ENCODE measurements at places on chromosomes 1 and 21.
A peak's percentile ranks its signal among the peaks of the same experiment; 100 is the strongest.

DNA sequence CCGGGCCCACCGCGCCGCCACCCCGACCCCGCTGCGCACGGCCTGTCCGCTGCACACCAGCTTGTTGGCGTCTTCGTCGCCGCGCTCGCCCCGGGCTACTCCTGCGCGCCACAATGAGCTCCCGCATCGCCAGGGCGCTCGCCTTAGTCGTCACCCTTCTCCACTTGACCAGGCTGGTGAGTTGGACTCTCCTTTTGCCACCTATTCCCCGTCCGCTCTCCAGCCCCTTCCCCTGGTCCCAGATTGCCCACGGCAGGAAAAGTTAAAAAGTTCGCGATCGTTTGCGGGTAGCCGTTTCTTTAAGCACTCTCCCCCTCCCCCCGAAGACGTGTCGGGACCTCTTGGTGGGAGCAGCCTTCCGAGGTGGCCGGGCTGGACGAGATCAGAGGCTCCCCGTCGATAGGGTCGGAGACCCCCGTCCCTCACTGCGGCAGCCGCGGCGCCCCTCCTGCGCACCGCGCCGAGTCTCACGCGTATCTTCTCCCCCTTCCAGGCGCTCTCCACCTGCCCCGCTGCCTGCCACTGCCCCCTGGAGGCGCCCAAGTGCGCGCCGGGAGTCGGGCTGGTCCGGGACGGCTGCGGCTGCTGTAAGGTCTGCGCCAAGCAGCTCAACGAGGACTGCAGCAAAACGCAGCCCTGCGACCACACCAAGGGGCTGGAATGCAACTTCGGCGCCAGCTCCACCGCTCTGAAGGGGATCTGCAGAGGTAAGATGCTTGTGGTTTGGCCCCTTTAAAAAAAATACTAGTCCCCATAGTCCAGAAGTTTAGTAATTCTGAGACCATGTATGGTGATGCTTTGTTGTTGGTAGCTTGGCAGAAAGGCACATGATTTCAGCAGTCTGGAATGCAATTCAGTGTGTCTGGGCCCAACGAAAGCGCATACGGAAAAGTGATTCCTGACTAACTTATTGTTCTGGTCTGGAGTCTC lies 576 bp downstream of the CCN1 start:
- no peaks in the 10 kb centered on the region for H3K36me3 ChIP-seq
- peak overlapping the region; percentile 82 for H3K4me3 ChIP-seq
- no peaks in the 10 kb centered on the region for H3K27me3 ChIP-seq
- H3K27ac ChIP-seq = peak overlapping the region; percentile 91
- DNase-seq = peak; percentile 78

GRCh38 chr1:94236013-94236491 lies 1.3 kb downstream of the ARHGAP29 start:
- H3K4me3 ChIP-seq = peak overlapping the region; percentile 86
- H3K4me1 ChIP-seq = peaks cover 41% of the 10 kb centered on the region
- DNase-seq = no peak

GRCh38 chr1:966704-967300 lies 520 bp downstream of the PLEKHN1 start:
- H3K27me3 ChIP-seq = peaks cover 37% of the 10 kb centered on the region
- peaks cover 2% of the 10 kb centered on the region for H3K36me3 ChIP-seq
- H3K27ac ChIP-seq = peak overlapping the region; percentile 46
- H3K4me3 ChIP-seq = peak overlapping the region; percentile 66

GRCh38 chr21:35520856-35521255 lies 471.8 kb upstream of the RUNX1 start:
- H3K27me3 ChIP-seq = no peaks in the 10 kb centered on the region
- DNase-seq = no peak
- no peaks in the 10 kb centered on the region for H3K4me1 ChIP-seq
- no peaks in the 10 kb centered on the region for H3K36me3 ChIP-seq

- H3K4me3 ChIP-seq = no peak overlapping the region
- no peak overlapping the region for H3K27ac ChIP-seq
- H3K4me1 ChIP-seq = no peaks in the 10 kb centered on the region
- no peak for DNase-seq
These were observed 165.0 kb upstream of the PLXNA2 start for GRCh38 chr1:208409176-208409575.

DNA sequence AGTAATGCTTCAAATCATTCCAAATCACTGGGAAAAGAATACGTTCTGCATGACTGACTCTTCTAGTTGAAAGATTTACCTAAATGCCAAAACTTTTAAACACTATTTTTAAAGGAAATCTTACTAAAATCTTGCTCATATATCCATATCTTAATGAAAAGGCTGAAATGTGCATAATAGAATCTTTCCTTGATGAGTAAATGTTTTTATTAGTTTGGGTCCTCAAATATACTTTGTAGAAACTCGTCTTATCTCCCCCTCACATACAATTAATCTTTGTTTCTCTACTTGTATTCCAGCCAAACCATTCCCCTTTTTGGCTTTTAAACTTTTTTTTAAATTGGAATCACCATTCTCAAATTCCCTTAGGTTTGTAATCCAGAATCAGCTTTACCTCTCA lies 110.2 kb downstream of the NTNG1 start:
- H3K4me1 ChIP-seq = no peaks in the 10 kb centered on the region
- H3K27me3 ChIP-seq = no peaks in the 10 kb centered on the region
- no peak overlapping the region for H3K27ac ChIP-seq
- H3K36me3 ChIP-seq = no peaks in the 10 kb centered on the region

DNA sequence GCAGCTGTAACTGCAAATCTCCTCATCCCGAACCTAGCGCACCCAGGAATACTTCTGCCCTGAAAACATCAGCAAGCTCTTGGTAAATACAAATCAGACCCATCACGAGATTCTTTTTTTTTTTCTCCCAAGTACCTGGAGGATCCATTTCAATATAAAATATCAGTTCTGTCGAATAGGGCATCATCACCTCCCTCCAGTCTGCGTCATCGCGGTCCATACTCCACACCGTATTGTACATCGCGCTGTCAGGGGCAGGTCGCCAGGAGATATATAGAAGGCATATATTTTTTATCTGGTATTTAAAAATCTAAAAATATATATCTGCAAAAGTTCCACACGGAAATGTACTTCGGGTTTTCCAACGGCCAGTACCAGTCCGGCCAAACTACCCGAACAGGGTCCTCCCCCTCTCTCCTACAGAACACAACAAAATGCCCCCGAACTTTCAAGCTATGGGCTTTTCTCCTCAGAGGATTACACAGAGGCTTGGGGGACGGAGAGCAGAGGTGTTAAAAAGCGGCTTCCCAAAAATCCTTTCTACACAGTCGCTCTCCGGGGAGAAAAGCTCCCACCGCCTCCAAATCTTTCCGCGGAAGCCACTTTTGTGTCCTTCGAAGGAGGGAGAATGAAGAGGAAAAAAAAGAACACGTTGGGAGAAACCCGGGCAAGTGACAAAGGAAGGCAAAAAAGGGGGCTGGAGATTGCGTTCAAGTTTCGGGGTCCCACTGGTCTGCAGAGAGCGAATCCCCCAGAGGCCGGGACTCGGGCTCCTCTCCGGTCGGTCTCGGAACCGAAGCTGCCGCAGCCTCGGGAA lies 509 bp downstream of the PIK3R3 start:
- peaks cover 10% of the 10 kb centered on the region for H3K27me3 ChIP-seq
- peak overlapping the region; percentile 79 for H3K4me3 ChIP-seq
- H3K36me3 ChIP-seq = no peaks in the 10 kb centered on the region
- peaks cover 39% of the 10 kb centered on the region for H3K4me1 ChIP-seq
- DNase-seq = no peak

- H3K27ac ChIP-seq = peak overlapping the region; percentile 88
- H3K4me1 ChIP-seq = peaks cover 66% of the 10 kb centered on the region
- no peak overlapping the region for H3K4me3 ChIP-seq
- no peaks in the 10 kb centered on the region for H3K36me3 ChIP-seq
These were observed 8.3 kb downstream of the ASAP3 start for GRCh38 chr1:23475641-23476040.

DNA sequence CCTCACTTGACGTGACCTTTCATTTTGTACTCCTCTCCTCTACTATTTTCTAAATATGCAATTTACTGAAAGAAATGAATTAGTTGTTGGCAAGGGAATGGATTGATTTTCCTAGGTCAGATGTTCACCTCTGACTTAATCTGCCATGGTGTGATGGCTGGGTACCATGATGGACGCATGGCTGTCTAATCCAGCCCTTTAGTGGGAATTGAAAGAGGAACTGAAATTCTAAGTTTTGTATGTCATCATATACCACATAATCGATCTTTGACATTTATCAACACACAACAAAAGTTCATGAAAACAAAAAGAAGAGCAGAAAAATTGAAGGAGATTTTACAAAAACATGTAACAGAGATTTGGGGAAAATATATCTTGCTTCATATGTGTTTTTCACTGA lies 331.3 kb upstream of the SNX7 start:
- H3K27me3 ChIP-seq = no peaks in the 10 kb centered on the region
- no peaks in the 10 kb centered on the region for H3K4me1 ChIP-seq
- no peak for DNase-seq

DNA sequence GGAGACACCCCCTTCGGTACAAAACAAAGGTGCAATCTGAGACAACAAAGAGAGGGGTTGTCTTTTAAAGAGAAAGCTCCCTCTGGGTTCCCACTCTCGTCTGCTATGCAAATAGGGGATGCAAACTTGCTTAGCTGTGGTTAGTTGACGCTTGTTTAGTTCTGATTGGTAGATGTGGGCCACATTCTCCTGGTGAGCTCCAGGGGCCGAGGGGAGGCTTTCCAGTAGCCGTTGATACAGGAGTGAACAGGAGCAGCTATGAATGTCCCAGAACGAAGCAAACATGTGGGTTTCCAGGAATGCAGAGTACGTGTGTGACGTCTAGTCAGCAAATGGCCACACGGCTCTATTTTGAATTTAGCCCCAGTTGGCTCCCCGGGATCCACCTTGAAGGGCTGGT lies 14.7 kb downstream of the TFF2 start:
- H3K27me3 ChIP-seq = peaks cover 7% of the 10 kb centered on the region
- DNase-seq = no peak
- no peak overlapping the region for H3K27ac ChIP-seq
- no peaks in the 10 kb centered on the region for H3K36me3 ChIP-seq
- no peak overlapping the region for H3K4me3 ChIP-seq

- no peaks in the 10 kb centered on the region for H3K36me3 ChIP-seq
- no peak for DNase-seq
- H3K4me1 ChIP-seq = no peaks in the 10 kb centered on the region
- no peaks in the 10 kb centered on the region for H3K27me3 ChIP-seq
- no peak overlapping the region for H3K27ac ChIP-seq
These were observed 78.2 kb downstream of the SNX7 start for GRCh38 chr1:98739762-98740161.

- no peak overlapping the region for H3K27ac ChIP-seq
- no peaks in the 10 kb centered on the region for H3K36me3 ChIP-seq
- no peak overlapping the region for H3K4me3 ChIP-seq
- no peaks in the 10 kb centered on the region for H3K27me3 ChIP-seq
- DNase-seq = no peak
These were observed 1621.3 kb upstream of the B3GALT2 start for GRCh38 chr1:194807530-194808220.

GRCh38 chr21:31708541-31708940 lies 23.4 kb downstream of the SCAF4 start:
- DNase-seq = no peak
- no peaks in the 10 kb centered on the region for H3K27me3 ChIP-seq
- peaks cover 34% of the 10 kb centered on the region for H3K4me1 ChIP-seq
- H3K27ac ChIP-seq = no peak overlapping the region

- H3K4me3 ChIP-seq = no peak overlapping the region
- no peak overlapping the region for H3K27ac ChIP-seq
- DNase-seq = no peak
- H3K4me1 ChIP-seq = no peaks in the 10 kb centered on the region
These were observed 44.1 kb upstream of the WLS start for GRCh38 chr1:68276448-68276847.

DNA sequence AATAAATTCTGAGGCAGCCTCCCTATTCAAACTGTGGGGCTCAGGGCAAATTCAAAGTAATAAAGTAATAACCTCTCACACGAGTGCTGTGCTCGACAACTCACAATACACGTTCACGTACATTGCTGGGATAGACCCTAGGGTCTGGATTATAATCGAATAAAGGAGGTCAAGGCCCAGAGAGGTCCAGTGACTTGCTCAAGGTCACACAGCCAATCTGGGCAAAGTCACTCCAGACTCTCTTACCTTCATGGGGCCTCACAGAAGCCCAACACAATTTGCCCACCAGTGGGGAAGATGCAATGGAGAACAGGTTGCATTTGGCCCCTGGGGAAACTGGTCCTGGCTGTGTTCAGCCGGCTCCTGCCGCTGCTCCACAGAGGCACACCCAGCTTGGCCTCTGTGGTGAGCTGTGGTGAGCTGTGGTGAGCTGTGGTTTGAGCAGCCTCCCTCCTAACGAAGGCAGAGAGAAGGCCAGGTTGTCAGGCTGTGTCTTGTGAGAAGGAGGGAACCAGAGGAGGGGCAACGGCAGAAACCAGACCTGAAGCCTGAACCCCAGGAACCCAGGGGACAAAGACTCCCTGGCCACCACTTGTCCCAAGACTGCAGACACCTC lies 35.1 kb downstream of the NUAK2 start:
- H3K27me3 ChIP-seq = no peaks in the 10 kb centered on the region
- DNase-seq = no peak
- H3K27ac ChIP-seq = no peak overlapping the region
- H3K36me3 ChIP-seq = no peaks in the 10 kb centered on the region

DNA sequence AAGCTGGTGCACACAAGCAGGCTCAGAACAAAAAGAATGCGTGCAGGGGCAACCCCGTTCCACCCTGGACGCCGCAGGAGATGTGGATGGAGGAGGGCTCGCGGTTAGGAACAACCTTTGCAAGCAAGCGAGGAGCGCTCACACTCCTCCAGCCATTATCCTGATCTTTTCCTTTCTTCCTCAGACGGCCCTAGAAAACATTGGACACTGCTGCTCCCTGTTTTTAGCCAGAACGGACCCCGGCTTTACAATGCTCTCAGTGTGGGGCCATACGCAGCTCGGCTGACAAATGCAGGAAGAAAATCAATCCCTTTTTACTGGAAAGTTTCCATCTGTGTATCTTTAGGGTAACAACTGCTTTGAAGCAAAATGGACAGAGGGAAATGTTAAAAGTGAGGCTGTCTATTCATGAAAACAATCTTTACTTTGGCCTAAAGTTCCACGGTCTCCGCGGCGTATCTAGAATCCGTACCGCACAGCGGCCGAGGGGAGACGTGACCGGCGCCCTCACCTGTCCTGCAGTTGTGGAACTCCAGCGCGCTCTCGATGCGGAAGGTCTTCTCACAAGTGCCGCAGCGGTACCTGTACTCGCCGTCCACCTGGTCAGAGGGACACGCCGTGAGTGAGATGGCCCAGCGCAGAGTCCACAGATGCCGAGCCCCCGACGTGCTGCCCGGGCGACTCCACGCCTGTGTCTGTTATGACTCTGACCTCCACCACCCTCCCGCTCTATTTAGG lies 44.0 kb downstream of the PRDM15 start:
- H3K4me3 ChIP-seq = no peak overlapping the region
- DNase-seq = no peak
- no peaks in the 10 kb centered on the region for H3K27me3 ChIP-seq
- no peaks in the 10 kb centered on the region for H3K4me1 ChIP-seq
- H3K36me3 ChIP-seq = peaks cover 52% of the 10 kb centered on the region

GRCh38 chr1:187114792-187115191 lies 286.0 kb downstream of the PLA2G4A start:
- no peak overlapping the region for H3K27ac ChIP-seq
- no peaks in the 10 kb centered on the region for H3K36me3 ChIP-seq
- no peak for DNase-seq
- H3K4me3 ChIP-seq = no peak overlapping the region
- H3K27me3 ChIP-seq = no peaks in the 10 kb centered on the region

GRCh38 chr1:229664133-229664689 lies 38.2 kb downstream of the URB2 start:
- no peak overlapping the region for H3K27ac ChIP-seq
- no peaks in the 10 kb centered on the region for H3K27me3 ChIP-seq
- no peak for DNase-seq
- H3K4me1 ChIP-seq = peaks cover 7% of the 10 kb centered on the region
- H3K36me3 ChIP-seq = peaks cover 19% of the 10 kb centered on the region
- H3K4me3 ChIP-seq = no peak overlapping the region

GRCh38 chr1:54294887-54295286 lies 94.9 kb downstream of the MRPL37 start:
- peaks cover 84% of the 10 kb centered on the region for H3K4me1 ChIP-seq
- no peak overlapping the region for H3K4me3 ChIP-seq
- no peak for DNase-seq
- peak overlapping the region; percentile 40 for H3K27ac ChIP-seq
- H3K36me3 ChIP-seq = no peaks in the 10 kb centered on the region

Measured in gastrocnemius medialis (tissue), 4 donors.